ENCODE measurements at places on chromosomes 12 and 14.
A peak's percentile ranks its signal among the peaks of the same experiment; 100 is the strongest.

- DNase-seq: no peak
These were observed 64.8 kb upstream of the PSMC1 start for GRCh38 chr14:90191585-90191984.

- DNase-seq: peak; percentile 26
These were observed 17.8 kb downstream of the STK38L start for GRCh38 chr12:27261866-27262265.

DNA sequence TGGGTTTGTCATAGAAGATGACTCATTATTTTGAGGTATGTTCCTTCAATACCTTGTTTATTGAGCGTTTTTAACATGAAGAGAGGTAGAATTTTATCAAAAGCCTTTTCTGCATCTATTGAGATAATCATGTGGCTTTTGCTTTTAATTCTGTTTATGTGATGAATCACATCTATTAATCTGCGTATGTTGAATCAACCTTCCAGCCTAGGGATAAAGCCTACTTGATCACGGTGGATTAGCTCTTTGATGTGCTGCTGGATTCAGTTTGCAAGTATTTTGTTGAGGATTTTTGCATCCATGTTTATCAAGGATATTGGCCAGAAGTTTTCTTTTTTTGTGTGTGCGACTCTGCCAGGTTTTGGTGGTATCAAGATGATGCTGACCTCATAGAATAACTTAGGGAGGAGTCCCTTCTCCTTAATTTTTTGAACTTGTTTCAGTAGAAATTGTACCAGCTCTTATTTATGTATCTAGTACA, 602.6 kb downstream of the SNAPC1 start:
- DNase-seq: no peak

- DNase-seq: peak; percentile 34
These were observed 45.1 kb downstream of the AREL1 start for GRCh38 chr14:74667758-74668157.

DNA sequence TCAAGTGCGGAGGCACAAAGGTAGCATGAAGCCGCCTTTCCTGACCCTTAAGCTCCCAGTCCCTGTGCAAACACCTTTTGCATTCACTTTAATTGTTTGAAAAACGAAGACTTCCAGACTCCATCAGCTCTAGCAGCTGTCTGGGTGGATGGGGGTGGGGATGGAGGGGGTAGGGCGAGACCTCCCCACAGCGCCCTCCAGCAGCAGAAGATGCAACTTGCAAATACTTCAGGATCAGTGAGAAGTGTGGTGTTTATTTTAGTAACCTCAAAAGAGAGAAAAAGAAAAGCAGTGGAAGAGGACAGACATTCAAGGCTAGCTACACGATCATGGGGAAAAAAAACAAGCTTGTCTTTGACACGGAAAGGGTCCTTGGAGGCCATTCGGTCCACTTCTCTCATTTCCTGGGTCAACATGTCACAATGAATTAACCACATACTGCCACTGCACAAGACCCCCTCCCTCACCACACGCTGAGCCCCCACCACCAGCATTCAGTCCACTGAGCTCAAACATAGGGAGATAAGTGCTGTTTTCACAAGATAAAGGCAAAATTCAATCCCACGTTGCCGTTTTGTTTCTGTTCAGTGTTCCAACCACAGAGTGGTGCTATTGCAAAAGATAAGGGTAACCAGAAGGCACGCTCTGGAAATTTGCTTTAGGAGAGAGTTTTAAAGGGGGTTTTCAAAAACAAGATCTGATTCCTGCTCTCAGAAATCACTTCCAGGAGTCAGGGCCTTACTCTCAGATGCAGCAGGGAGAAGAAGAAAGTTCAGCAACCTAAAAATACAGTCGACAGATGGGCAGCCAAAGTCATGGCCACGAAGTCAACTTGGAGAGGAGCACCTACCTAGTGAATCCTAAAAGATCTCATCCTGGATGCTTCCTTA, 3.3 kb upstream of the NTF3 start:
- DNase-seq: peak; percentile 68

GRCh38 chr12:53950789-53951576, 3.7 kb upstream of the HOXC12 start:
- DNase-seq: no peak

- no peak for DNase-seq
These were observed 54.0 kb downstream of the CYP46A1 start for GRCh38 chr14:99737956-99738667.

DNA sequence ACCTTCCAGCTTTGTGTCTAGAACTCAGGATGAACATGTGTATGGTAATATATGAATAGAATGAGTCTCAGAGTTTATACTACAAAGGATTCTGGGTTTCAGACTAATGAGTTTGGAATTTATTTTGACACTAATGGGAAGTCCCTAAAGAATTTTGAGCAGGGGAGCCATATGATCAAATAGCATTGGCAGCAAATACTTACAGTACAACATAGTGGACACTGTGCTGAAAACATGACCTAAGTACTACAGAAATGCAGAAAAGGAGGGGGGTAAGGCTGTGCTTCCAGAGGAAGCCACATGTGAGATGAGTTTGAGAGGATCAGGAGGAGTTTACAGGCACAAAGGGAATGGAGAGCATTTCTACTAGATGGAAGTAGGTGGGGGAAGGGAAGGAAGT, 225.8 kb downstream of the C12orf42 start:
- peak; percentile 4 for DNase-seq

- DNase-seq: no peak
These were observed 402.1 kb downstream of the AACS start for GRCh38 chr12:125467363-125467762.

DNA sequence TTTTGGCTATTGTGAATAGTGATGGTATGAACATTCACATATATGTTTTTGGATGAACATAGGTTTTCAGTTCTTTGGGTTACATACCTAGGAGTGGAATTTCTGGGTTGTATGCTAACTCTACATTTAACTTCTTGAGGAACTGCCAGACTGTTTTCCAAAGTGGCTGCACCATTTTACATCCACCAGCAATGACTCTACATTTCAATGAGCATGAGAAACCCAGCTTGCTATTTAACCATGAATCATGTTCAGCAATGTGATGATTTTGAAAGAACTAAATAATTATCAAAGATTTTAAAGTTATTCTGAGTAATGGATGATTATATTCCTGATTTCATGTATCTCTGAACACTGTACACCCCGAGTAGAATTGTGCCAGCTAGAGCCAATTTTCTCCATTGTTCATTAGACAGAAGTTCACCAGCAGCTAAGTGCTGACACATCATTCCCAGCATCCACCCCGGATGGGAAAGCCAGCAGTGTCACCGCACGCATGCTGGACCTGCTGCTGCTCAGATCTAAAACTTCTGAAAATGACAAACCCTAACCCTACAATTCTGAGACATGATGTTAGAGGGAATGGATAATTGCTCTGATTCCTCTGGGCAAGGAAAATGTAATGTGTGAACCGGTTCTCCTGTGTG, 13.3 kb upstream of the ANAPC5 start:
- peak; percentile 48 for DNase-seq

GRCh38 chr14:24053548-24054323, 1.9 kb downstream of the CARMIL3 start:
- no peak for DNase-seq

DNA sequence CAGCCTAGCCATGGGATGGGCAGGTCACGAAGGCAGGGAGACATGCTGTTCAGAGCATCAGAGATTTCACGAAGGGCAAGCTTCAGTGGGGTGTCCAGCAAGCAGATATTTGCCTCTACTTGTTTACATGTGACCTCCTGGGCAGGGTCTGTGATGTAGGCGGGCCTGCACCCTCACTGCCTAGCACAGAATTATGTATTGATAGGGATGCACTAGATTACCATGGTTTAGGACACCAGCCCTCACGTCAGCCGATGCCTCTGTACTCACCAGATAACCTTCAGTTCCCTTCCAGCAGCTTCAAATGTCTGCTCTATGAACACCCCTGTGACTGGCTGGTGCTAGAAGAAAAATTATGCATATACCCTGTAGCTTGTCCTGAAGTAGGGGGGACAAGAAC, 5.1 kb upstream of the EIF5 start:
- no peak for DNase-seq

- DNase-seq: no peak
These were observed 21.3 kb downstream of the GPR68 start for GRCh38 chr14:91223028-91223783.

GRCh38 chr14:33471776-33472175, 479.1 kb downstream of the EGLN3 start:
- DNase-seq: no peak

- no peak for DNase-seq
These were observed 26.9 kb downstream of the MAPKAPK5 start for GRCh38 chr12:111868676-111869588.

- DNase-seq: no peak
These were observed 441.6 kb downstream of the CCDC91 start for GRCh38 chr12:28631831-28632230.

GRCh38 chr14:71597955-71598660, 334.1 kb upstream of the RGS6 start:
- no peak for DNase-seq

DNA sequence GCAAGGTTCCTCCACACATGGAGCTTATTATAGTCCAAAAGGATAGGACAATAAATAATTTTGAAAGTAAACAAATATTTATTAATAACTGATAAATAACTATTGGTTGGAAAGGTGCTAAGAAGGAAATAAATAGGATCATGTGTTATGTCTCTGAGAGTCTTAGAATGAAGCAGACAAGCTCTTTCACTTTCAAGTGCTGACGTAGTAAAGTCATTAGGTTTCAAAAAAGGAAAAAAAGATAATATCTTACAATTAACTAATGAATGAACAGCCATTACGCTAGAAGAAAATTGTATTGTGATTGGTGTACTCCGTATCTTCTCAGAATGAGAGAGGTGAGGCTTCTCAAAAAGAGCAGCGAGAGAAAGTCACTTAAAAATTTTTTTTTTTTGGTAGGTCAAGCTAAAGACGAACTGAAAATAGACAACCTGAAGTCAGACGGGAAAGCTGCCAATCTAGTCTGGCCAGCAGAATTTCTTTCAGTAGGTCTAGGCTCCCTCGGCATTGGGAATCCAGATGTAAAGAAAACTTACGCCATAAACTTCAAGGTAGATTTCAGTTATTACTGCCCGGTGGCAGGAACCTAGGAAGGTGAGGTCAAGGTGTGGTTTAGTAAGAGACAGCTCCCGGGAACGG, 583 bp upstream of the LEMD3 start:
- no peak for DNase-seq

GRCh38 chr14:69408331-69408960, 10.0 kb downstream of the SLC39A9 start:
- no peak for DNase-seq

DNA sequence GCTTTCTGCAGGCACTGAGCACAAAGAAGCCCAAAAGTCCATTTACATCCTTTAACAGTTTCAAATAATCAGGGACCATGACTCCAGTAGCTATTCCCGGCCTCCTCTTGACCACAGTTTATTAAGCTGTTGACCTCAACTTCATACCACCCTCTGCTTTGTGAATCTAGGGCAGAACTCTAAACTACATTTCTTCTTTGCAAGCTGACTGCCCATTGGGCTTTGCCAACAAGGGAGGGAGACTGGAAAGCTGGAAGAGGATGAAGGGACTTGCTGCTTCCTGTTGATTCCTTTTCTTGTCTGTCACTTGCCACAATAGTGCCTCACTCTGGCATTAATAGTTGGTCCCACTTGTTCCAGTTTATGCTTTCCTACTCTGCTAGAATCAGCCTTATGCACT, 2.7 kb downstream of the CGRRF1 start:
- DNase-seq: no peak

GRCh38 chr12:115046805-115047204, 362.8 kb upstream of the TBX3 start:
- DNase-seq: no peak

DNA sequence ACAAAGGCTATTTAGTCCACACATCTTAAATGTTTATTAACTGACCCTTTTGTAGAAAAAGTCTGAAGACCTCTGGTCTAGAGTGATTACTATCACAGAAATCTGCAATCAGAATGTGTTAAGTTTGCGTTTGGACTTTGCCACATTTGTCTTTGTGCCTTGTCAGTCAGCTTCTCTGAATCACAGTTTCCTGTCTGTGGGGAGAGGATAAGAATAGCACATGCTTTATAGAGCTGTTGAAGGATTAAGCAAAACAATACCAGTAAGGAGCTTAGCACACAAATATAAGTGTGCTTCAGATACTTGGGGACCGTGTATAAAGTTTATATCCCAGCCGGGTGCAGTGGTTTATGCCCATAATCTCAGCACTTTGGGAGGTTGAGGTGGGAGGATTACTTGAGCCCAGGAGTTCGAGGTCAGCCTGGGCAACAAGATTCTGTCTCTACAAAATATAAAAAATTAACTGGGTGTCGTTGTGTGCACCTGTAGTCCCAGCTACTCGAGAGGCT, 63.0 kb upstream of the BTG1 start:
- DNase-seq: peak; percentile 88

DNA sequence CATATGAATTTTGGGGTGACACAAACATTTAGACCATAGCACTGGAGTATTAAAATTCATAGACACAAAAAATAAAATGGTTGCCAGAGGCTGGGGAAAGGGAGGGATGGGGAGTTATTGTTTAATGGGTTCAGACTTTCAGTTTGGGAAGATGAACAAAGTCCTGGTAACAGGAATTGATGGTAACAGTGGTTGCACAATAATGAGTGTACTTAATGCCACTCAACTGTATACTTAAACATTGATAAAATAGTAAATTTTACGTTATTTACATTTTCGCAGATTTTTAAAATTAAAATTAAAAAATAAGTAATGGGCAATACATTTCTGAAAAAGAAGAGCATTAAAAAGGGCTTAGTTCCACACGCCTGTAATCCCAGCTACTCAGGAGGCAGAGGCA, 35.6 kb upstream of the USP15 start:
- DNase-seq: no peak

DNA sequence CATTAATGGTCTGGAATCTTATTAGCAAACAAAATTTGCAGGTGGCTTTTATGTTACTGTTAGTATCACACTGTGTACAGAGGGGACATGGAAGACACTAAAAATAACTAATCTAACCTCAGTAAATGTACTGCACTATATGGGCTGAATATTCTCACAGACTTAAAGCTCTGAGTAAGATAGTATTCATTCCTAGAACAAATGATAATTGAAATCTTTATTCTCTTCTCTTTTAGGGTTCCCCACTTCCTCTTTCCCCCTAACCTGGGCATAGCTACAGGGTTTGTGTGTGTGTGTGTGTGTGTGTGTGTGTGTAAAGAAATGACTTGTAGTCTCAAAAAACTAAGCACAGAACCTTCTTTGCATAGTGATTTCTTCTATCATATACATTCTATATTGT, 21.4 kb upstream of the HECTD1 start:
- DNase-seq: no peak

DNA sequence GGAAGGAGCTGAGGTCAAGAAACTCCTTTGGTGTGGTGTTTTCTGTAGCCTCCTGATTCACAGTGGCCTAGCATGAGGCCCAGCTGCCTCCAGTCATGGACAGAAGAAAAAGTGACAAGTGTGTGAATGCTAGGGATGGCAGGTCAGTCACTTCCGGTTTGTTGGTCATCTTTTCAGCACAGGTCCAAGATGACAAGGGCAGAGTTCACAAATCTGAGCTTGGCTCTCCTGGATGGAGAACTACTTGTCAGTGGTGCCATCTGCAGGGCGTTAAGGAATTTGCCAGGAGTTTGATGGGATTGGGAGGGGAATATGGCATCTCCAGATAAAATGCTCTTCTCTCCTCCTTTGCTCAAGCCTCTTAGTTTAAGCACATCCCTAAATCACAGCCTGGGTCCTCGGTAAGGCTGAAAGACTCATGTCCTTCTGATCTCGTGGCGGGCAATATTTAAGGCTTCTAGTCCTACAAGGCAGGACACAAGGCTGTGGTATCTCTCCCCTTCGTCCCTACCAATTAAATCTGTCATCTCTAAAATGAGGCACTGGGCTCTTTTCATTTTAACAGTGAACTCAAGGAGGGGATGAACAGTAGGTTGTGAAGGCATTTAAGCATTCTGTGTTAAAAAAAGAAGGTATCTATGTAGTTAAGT, 10.0 kb downstream of the TUBA1B start:
- peak; percentile 66 for DNase-seq

GRCh38 chr12:57845478-57846284, 848 bp downstream of the CTDSP2 start:
- peak; percentile 62 for DNase-seq

Data from fibroblast of skin of back (primary cell).